ENCODE measurements at places on chromosomes 2 and 18.

DNA sequence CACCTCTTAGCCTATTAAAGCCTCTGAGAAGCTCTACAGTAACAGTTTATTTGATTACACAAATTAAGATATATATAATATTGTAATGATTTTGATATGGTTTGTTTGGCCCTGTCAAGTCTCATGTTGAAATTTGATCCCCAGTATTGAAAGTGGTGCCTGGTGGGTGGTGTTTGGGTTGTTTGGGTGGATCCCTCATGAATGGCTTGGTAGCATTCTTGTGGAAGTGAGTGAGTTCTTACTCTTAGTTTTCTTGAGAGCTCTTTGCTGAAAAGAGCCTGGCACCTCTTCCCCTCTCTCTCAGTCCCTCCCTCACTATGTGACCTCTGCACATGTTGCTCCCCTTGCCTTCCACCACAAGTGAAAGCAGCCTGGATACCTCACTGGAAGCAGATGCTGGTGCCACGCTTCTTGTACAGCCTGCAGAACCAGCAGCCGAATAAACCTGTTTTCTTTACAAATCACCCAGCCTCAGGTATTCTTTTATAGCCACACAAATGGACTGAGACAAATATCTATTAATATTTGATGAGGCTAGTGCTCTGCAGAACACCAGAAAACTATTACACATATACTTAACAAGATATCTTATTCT is 52.8 kb downstream of the SLC4A10 start:
- DNase-seq, result no peak

GRCh38 chr2:159895258-159896065 is 97.5 kb upstream of the CD302 start:
- no peak for DNase-seq

DNA sequence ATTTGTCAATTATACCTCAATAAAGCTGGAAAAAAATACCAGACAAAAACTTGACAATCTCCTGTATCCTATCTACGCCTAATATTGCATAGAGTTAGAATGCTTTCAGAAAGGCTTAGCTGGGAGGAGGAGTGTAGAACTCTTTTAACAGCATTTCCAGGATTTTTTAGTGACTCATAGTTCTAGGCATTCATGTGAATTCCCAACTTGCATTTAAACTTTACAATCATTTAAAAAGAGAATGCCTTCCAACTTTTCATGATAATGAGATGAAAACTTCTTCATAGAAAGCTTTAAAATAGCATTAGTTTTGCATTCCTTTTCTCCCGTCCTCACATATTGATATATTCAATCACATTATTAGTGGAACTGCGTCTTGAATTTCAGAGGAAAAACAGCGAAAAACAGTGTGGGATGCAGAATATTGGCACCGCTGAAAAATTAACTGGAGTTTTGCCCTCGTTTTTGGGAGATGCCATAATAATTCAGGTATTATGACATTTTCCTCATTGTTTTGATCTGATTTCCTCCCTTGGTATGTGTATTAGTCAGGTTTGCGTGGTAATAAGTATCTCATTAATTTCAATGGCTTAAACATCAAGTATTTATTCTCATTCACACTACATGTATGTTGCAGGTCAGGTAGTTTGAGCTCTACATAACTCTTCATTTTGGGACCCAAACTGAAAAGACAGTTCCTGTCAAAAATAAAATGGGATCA is 293.2 kb upstream of the FIGN start:
- DNase-seq, result no peak

GRCh38 chr2:104790100-104790811 is 63.7 kb upstream of the POU3F3 start:
- DNase-seq, result no peak

GRCh38 chr18:40810372-40810771 is 1144.7 kb upstream of the PIK3C3 start:
- DNase-seq, result no peak

DNA sequence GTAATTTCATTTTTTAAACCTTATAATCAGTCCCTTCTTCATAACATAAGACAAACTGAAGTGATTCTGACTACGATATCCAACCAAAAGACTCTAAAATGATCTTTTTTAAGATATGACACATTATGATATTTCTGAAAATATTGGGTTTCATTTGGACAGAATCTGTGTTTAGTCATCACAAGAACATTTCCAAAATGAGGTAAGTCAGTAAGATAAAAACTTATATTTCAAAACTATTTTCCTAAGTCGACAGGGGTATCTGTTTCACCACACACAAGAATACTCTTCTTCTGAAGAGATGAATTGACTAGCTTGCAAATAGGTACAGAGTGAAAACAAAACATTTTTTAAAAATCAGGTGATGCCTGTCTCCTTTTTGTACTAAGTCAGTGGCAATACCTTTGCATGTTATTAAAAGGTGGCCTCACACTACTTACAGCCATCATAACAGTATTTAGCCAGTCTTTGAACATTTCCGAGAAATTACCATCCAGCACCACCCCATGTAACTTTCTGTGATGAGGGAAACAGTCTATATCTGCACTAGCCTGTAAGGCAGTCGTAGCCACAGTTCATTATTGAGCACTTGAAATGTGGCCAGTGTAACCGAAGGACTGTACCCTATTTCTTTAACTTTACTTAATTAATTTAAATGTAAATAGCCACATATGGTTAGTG is 13.5 kb downstream of the STK39 start:
- no peak for DNase-seq

DNA sequence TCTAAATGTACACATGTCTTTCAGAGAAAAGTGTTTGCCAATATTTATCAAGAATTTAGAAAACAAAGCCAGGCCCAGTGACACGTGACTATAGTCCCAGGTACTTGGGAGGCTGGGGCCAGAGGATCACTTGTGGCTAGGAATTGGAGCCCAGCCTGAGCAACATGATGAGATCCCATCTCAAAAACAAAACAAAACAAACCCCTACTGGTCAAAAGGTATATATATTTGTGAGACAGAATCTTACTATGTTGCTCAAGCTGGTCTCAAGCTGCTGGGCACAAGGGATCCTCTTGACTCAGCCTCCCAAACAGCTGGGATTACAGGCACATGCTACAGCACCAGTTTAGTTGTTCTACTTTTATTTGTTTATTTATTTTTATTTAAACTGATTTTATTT is 79.2 kb downstream of the ZDBF2 start:
- no peak for DNase-seq

- no peak for DNase-seq
Measured at GRCh38 chr2:45182667-45183295, 173.5 kb upstream of the SIX2 start.

DNA sequence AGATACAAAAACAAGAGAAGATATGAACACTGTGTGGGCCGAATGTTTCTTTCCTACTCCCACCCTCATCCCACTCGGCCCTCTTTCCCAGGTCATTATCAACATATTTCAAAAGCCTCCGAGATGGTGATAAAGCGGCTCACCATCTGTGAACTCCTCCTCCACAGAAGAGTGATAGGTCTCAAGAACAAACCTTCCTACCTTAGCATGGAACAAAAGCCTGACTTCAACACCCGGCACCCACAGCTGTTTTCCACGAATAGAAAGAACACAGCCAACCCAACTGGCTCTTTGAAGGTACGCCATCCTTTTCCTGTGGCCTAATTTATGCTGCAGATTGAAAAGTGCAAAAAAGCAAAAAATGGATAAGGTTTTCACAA is 28.8 kb downstream of the BCL2 start:
- DNase-seq, result peak; percentile 27

- no peak for DNase-seq
Measured at GRCh38 chr2:177611310-177611886, 218.8 kb downstream of the AGPS start.

DNA sequence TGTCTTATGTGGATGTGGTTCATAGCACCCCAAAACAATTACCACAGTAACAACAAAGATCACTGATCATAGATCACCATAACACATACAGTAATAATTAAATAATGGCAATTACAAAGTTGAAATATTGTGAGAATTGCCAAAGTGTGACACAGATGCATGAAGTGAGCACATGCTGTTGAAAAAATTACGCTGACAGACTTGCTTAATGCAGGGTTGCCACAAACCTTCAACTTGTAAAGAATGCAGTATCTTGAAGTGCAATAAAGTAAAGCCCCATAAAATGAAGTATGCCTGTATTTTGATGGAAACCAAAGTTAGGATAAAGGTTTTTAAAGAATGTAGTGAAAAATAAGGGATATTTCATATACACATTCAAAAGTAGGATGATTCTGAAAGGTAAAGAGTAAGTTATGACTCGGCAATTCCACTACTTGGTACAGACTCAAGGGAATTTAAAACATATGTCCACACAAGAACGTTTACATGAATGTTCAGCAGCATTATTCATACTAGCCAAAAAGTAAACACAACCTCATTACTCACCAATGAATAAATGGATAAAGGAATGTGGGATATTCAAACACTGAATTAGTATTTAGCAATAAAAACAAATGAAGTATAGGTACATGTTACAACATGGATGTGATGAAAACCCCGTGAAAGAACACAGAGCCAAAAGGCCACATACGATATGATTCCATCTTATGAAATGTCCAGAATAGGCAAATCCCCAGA is 61.6 kb downstream of the SCN9A start:
- no peak for DNase-seq

DNA sequence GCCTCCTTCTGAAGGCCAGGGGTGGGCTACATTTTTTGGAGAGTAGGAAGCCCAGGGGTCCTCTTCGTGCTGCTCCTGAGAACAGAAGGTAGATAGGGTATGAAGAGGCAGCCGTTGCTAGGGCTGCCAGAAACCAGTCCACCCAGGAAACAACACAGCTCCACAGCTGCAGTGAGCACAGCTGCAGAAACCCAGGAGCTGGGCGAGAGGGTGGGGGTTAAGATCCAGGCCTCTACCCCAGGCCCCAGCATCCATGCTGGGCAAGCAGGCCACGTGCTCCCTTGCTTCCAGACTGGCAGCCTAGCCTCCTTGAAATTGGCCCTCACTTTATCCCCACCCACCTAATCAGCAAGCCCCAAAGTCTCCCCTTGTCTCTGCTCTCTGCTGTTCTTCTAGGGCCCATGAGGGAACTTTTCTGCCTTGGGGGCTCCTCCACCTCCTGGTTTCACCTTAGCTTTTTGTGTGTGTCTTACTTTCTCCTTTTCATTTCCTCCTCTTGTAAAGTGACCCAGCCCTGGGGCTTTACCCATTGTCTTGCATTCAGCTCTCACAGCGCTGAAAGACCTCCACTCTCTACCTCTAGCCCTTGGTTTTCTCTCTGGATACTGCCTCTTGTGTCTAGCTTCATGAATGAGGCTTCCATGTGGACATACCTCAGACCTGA is 30.7 kb downstream of the STON1 start:
- DNase-seq, result no peak

DNA sequence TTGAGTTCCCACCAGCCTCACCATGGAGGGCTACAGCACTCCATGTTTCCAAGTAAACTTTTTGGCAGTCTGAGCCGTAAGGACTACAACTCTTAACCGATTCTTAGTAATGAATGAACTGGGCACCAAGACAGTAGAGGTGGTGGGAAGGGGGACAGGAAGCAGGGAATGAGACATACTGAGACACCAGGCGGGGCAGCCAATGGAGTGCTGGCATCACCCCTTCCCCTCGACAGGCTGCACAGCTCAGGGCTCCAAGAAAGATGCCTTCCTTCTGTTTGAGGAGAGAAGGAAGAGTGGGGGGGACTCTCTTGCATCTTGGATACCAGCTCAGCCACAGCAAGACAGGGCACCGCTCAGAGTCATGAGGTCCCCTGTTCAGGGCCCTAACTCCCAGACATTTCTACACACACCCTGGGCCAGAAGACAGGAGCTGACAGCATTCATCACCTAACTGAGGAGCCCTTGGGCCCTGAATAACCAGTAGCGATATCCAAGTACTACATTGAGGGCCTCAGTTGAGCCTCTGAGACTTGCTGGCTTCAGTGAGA is 45.2 kb downstream of the USP34 start:
- DNase-seq, result no peak

DNA sequence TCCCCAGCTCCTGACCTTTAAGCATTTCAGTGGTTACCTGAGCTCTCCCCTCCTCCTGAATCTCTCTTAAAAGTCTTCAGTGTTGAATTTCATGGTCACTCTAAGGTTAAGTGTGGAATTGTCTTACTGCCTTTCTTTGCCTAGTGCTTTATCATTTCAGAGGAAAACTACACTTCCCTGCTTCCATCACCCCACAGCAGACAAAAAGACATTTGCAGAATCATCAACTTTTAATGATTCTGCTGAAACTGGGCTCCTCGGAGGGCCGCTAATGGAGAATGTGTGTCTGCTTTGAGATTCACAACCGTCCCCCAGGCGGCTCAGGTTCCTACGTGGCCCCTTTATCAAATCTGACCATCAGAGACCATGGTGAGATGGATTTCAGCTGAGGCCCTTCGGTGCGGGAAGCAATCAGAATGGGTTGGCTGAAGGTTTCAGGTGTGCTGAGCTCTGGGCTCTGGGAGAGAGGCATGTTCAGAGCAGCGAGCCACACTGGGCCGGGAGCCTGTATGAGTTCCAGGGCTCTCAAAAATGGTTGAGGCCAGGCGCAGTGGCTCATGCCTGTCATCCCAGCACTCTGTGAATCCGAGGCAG is 41.9 kb upstream of the TBC1D8 start:
- DNase-seq, result no peak

DNA sequence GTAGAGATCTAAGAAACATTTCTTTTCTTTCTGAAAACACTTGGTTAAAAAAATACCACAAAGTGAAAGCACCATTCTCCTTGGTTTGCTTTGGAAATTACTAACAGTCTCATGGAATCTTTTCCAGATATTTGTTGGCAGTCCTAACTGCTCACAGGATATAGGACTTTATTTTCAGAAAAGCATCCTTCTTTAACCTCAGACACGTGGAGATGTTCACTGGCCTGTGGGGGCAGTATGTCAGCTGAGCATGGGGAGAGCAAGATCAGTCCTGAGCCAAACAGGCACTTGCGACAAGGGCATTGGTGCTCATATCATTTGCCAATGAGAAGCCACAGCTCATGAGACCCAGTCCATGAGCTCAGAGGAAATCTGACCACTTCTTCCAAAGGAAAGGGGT is 371.9 kb downstream of the NBAS start:
- no peak for DNase-seq

- no peak for DNase-seq
Measured at GRCh38 chr2:16623031-16623430, 42.6 kb downstream of the CYRIA start.

DNA sequence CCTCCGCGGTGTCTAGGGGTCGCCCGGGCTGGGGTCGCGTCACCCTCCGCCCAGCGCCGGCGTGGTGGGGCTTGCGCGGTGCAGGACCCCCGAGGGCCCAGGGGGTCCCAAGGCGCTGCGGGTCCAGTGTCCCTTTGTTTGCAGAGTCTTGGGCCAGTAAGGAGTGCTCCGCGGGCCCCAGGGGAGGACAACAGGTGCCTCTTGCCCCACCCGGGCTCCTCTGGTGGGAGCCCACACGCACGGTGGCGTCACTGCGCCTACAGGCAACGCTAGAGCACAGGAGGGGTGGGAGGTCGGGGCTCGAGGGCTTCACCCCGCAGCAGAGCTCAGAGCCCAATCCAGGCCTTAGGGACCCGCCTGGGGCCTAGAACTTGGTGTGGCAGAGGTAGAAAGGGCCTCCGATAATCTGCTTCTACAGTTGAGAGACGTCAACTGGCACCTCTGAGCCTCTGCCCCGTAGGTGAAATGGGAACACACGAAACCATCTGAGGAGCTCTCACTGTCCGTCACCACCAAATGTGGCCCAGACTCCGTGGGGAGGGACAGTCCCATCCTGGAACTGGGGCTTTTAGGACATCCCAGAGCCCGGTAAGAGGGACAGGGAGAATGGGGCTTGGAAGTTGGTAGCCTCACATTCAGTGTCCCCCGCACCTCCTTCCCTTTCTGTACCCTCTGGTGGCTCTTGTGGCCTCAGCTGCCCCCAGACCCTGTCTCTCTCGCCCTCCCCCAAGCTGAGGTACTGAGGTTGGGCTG is 1.4 kb downstream of the ARID5A start:
- peak; percentile 64 for DNase-seq
